ENCODE measurements at places on chromosomes 11 and 22.
A peak's percentile ranks its signal among the peaks of the same experiment; 100 is the strongest.

GRCh38 chr11:46237248-46238077 lies 40.0 kb upstream of the CREB3L1 start:
- DNase-seq, result peak; percentile 97

DNA sequence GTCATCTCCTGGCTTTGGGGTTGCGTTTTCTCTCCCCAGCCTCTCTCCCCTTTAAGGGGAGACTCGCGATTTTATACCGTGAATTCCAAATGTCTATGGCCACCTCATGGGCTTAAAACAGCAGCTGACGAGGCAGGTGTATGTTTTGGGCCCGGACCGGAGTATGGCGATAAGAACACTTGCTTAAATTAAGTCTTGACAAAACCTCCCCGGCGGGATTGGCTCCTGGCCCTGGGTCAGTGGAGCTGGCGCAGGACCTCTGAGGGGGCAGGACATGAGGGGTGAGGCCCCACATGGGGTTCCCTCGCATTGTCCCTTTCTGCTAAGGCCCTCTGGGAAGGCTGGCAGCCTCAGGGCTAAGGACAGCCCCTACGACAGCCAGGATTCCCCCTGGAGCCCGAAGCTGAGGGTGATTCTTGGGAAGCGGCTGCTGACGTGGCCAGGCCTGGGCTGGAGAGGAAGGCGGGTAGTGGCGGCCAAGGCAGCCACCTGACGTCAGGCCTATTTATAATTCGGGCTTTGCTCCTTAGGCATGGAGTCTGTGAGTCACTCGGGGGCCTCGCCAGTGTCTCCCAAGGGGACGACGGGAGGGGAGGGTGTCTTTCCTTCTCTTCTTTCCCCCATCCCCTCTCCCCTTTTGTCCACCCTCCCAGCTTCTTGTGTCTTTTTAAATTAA lies 12.7 kb downstream of the MYO18B start:
- peak; percentile 64 for DNase-seq

DNA sequence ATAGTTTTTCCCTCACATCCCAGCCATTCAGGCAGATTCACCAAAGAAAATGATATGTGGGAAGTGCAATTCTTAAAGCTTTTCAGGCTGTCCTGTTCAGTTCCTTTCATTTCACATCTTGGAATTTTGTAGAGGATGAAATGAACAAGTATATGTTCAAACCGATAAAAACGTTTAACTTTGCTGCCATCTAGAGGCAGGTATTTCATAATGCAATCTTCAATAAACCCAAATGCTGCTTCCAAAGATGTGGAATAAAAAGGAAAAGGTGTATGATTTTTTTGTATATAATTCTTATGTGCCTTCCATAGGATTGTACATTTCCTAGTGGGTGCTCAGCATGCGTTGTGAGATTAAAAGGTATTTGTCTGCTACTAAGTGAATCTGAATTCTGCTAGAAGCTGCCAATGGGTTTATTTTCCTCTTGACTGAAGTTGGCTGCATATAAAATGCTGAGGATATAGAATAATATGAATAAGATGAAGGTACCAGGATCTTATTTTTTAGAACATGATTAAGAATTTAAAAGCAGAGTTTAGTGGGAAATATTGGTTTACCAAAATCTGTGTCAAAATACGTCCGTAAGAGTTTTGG lies 199.3 kb downstream of the PGR start:
- DNase-seq, result peak; percentile 72

- no peak for DNase-seq
These were observed 13.1 kb upstream of the ANGPTL5 start for GRCh38 chr11:101929294-101929915.

GRCh38 chr11:26571861-26572654 lies at the start of gene MUC15:
TSS of gene MUC15 (minus strand) at chr11:26572263. CDS start at chr11:26567094, 5,169 bp downstream.
- DNase-seq, result no peak

DNA sequence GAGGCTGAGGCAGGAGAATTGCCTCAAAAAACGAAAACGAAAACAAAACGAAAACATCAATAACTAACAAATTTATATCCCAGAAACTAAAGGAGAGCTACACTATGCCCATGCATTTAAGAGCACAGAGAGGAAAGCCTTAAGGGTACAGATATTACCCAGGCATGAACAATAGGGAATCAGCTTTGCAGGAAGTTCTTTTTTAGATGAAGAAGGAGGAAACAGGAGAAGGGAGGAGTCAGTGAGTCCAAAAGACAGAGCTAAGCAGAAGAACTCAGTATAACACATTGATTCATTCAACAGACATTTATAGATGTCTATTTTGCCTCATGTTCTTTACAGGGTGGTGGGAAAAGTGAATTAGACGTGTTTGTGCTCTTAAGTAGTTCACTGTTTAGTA lies 8.3 kb downstream of the MRPL17 start:
- DNase-seq, result no peak

GRCh38 chr11:28932940-28933339 lies 824.8 kb downstream of the METTL15 start:
- no peak for DNase-seq

- DNase-seq, result no peak
These were observed 1.2 kb upstream of the ASCL2 start for GRCh38 chr11:2271327-2272227.

GRCh38 chr11:21635394-21636145 lies 557.3 kb upstream of the ANO5 start:
- no peak for DNase-seq

DNA sequence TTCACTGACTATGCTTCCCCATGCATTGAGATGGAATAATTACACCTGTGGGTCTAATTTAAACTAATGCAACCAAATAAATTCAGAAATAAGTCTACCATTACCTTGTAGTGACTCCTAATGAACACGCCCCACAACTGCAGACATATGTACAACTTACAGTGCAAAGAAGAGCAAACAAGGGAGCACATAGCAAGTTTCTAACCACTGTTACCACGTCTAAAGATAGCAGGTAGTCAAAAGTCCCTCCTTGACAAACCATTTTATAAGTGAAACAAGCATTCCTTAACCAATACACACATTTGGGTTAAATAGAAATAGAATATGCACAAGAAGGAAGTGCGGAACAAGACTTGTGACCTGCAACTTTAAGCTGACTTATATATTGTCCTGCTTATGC lies 20.6 kb downstream of the PHF21A start:
- no peak for DNase-seq

All from EL (cell line).